ENCODE measurements at places on chromosomes 1 and 21.

DNA sequence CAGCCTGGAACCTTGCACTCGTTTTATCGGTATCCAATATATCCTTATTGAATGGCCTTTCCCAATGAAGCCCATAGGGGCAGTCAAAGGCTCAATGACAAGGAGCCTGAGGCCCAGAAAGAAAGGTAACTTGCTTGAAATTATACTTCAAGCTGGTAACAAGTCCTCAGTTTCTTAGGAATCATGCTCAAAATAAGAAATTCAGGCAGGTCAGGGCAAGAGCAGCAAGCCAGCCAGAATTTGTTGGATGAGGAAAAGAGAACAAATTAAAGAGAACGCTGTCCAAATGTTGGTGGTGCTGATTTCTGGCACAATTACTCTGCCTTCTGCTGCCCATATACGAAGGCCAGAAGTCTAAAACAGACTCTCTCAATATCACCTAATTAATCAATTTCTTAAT is 77.6 kb downstream of the DDX20 start:
- no peak for DNase-seq

- DNase-seq = no peak
Observed at GRCh38 chr1:87358219-87358618, 29.5 kb downstream of the LMO4 start.

DNA sequence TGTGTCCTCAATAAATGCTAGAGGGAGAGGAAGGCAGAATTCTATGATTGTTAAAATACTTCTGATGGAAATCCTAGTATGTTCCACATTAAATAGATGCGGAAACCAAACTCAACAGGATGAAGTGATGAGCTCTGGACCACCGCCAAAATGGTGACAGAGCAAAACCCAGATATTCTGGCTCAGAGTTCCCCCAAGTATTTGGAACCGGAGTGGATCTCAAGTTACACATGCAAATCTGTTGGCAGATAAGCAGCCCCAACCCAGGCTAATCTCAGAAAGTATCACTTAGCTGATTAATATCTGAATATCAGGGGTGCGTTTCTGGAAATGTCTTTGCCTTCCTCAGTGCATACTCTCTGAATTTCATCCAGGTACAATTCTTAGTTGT is 17.4 kb upstream of the GRHL3 start:
- DNase-seq = no peak

DNA sequence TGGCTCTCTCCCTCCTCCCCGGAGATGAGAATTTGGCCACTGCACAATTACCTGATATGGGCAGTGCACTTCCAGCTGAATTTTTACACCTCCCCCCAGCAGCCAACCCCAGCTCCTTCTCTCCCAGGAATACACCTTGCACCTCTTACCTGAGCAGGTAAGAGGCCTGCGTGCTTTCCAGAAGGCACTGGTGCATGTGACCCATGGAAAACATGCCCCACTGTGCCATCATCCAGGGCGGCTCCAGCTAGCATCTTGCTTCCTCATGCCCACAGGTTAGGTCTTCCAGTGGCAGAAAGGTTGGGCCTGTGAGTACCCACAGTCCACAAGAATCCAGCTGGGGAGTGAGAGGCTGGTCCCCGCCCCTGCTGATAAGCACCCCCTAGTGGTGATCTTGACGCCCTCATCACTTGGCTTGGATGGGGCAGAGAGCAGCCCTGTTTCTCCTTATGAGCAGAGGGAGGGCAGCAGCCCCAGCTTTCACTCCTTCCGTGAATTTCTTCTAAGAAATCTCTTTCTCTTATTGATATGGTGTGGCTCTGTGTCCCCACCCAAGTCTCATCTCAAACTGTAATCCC is 57.8 kb downstream of the EDARADD start:
- DNase-seq = no peak

DNA sequence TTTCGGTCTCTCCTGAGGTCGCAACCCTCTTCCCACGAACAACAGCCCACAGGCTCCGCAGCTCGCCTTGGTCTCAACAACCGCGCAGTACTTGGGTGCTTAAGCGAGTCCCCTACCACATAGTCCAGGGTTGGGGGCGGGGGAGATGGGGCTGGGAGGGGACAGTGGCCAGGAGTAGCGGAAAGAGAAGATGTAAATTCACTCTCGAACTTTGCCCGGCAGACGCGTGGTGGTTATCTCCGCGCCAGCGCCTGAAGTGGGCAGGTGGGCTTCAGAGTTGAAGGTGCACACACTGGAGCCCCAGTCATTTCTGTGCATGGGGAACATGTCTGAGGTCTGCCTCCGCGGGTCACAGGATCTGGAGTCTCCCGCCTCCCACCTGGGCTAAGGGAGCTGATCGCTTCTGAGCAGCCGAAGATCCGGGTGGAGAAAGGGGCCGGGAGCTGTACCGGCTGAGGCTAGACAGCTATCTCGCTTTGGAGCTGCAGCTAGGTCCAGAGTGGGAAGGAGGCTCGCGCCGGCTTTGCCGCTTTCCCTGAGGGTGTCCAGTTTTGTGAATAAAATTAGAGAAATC is 4.3 kb upstream of the FOXD2 start:
- DNase-seq = no peak

DNA sequence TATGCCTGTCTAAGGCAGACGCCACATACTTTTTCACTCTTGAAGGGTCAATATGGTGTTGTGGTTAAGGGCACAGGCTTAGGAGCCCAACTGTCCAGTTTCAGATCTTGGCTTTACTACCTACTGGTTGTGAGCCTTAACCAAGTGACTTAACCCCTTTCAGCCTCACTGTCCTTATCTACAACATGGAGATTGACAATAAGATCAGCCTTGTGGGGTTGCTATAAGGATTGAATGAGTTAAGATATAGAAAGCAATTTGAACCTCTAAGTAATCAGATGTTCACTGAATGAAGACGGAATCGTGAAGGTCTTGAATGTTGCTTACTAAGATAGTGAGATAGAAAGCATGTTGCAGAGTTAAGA is 121.3 kb upstream of the JUN start:
- DNase-seq = no peak

- no peak for DNase-seq
Observed at GRCh38 chr1:61498342-61498741, 226.6 kb downstream of the TM2D1 start.

GRCh38 chr1:24021403-24022266 is 41.5 kb upstream of the SRSF10 start:
- DNase-seq = no peak

GRCh38 chr21:44946254-44947041 is 6.6 kb downstream of the SLX9 start:
- no peak for DNase-seq

DNA sequence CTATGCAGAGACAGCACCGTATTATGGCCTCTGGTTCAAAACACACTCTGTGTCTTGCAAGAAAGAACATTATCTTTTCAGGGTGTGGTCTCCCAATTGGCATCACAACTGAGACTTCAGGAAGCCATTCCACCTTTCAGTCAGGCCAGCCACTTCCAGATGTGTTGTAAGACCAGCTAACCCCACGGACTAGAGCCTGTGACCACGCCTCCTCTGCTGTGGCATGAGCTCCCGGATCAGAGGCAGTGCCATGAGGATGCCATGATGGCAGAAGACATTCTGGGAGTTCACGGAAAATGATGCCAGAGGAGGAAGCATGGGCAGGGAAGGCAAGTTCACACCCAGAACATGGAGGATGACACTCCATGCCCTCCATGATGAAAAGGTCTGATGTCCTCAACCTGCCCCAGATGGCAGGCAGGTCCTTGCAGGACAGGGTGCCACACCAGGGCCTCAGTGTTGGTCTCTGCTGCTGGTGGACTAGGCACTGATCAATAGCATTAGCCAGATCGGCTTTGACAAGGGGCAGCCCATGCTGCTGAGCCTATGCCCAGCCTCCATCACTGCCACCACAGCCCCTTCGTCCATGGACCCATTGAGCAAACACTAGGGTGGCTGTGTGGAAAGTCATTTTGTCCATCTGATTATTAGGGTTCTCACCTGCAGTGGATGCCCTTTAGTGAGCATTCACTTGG is 341.6 kb downstream of the MATN1 start:
- no peak for DNase-seq

DNA sequence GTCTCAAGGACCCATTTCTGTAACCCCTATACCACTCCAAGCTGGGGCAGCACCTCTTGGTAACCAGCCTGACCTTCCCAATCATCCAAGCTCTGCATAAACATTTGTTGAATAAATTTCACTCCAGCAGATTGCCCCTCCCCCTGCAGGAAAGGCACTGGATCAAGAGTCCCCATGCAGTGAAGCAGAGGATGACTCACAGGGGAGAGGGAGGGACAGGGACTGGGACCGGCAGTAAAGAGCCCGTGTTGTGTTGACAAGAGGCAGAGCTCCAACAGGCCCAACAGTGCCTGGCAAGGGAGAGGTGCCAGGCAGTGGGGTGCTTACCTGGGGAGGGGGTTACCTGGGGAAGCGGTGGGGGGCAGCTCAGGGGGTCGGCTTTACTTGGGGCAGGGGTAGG is 32.3 kb downstream of the SLC9A1 start:
- no peak for DNase-seq

DNA sequence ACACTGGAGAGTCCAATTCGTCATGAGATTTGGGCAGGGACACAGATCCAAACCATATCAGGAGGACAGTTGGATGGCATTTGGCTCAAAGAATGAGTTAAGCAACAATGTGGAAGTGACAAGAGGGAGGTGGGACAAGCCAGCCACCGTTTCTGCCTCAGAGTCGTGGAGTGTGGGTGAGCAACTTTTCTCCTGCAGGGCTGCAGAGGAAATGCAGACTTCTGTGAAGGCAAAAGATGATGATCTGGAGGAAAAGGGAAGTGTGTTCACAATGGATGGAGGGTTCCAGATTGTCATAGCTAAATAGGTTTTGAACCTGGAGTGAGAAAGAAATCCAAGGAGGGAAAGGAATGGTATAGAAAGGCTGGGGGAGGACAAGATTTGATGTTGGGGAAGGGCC is 16.4 kb upstream of the KANK4 start:
- no peak for DNase-seq

Data from fibroblast of the conjunctiva (primary cell).